Activated T-cell treated with anti-CD3 and anti-CD28 coated beads for 4 hours (primary cell): ENCODE measurements at places on chromosomes 2 and 18.

GRCh38 chr2:229296016-229296415 lies 24.9 kb upstream of the PID1 start:
- DNase-seq, result no peak

- no peak for DNase-seq
Observed at GRCh38 chr2:168426861-168427260, 29.2 kb upstream of the CERS6 start.

GRCh38 chr18:62288665-62289008 lies 36.5 kb upstream of the TNFRSF11A start:
- no peak for DNase-seq

- no peak for DNase-seq
Observed at GRCh38 chr18:11429876-11430275, 179.5 kb upstream of the SLC35G4 start.

GRCh38 chr2:71720283-71720560 lies 266.9 kb downstream of the DYSF start:
- no peak for DNase-seq

DNA sequence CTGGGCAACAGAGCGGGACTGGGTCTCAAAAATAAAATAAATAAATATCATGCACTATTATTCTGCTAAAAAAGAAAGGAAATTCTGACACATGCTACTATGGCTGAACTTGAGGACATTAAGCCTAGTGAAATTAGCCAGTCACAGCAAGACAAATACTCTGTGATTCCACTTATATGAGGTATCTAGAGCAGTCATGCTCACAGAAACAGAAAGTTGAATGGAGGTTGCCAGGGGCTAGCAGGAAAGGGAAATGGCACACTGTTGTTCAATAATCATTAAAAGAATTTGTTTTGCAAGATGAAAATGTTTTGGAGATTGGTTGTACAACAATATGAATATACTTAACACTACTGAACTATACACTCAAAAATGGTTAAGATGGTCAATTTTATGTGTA lies 60.8 kb downstream of the NCKAP1 start:
- no peak for DNase-seq

- DNase-seq, result no peak
Observed at GRCh38 chr2:207974216-207974605, 51.1 kb downstream of the PLEKHM3 start.

DNA sequence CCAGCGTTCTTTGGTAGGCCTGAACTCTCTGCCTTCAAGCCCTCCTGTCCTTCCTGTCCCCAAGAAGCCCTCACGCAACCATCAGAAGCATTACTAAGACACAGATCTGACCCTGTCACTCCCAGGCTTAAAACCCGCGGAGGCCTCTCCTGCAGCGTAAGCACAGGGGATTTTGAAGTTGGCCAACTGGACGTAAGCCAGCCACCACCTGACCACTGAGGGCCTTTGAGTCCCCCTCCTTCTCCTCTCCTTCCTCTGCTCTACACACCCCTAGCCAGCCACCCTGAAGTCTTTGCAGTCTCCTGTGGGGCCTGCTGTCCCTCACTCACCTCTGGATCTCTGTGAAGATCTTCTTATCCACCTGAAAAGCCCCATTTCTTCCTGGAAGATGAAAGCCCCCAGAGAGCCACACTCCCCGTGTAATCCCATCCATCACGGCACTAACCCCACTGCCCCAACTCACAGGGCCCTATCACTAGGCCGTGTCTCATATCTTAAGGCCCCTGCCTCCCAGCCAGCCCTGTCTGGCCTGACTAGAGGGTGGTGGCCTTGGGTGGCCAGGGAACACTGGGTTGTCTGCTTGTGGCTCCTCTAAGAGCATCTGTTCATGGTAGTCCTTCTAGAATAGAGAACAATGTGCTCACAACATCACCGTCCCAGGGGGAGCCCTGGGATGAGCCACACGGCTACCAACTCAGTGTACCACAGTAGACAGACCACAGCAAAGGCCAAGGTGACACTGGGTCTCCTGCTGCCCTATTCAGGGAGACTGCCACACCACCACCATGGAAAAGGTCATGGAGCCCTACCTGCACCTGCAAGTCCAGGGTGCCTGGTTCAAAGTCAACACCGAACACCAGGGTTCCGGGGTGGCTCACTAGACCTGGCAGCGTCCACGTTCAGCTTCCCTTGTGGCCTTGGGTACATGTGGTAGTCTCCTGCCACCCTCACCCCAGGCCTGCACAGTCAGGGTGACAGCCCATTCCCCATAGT lies 191.6 kb downstream of the ZBTB7C start:
- no peak for DNase-seq
